ENCODE measurements at places on chromosomes 12 and 14.

GRCh38 chr12:8553088-8553627 lies 12.5 kb upstream of the CLEC4E start:
- no peak for DNase-seq

GRCh38 chr14:31228533-31228932 lies 20.9 kb upstream of the HECTD1 start:
- no peak for DNase-seq

GRCh38 chr12:76859611-76860010 lies 19.2 kb downstream of the CSRP2 start:
- DNase-seq, result no peak

- DNase-seq, result no peak
Observed at GRCh38 chr12:5102261-5102789, 58.6 kb downstream of the KCNA5 start.

GRCh38 chr12:121916719-121917118 lies 1.7 kb upstream of the CFAP251 start:
- DNase-seq, result no peak

- no peak for DNase-seq
Observed at GRCh38 chr12:120067901-120068300, 48.7 kb downstream of the RAB35 start.

DNA sequence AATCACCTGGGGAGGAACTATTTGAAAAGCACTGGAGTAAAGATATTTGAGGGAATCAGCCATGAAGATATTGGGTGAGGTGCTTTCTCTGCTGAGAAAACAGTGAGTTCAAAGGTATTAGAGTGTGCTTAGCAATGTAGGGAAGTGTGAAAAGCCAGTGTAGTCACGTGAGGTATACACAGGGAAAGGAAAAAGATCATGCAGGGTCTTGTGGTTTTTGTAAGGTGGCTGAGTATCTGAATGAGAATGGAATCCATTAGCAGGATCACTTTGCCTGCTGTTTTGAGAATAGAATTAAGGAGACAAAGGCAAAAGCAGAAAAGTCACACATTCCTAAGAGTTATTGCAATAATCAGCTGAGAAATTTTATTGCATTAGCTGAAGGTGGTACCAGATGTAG lies 193.0 kb downstream of the PIK3C2G start:
- no peak for DNase-seq

- DNase-seq, result no peak
Observed at GRCh38 chr14:25231004-25231403, 181.1 kb upstream of the STXBP6 start.

GRCh38 chr14:90383731-90384542 lies 12.9 kb upstream of the CALM1 start:
- DNase-seq, result no peak

DNA sequence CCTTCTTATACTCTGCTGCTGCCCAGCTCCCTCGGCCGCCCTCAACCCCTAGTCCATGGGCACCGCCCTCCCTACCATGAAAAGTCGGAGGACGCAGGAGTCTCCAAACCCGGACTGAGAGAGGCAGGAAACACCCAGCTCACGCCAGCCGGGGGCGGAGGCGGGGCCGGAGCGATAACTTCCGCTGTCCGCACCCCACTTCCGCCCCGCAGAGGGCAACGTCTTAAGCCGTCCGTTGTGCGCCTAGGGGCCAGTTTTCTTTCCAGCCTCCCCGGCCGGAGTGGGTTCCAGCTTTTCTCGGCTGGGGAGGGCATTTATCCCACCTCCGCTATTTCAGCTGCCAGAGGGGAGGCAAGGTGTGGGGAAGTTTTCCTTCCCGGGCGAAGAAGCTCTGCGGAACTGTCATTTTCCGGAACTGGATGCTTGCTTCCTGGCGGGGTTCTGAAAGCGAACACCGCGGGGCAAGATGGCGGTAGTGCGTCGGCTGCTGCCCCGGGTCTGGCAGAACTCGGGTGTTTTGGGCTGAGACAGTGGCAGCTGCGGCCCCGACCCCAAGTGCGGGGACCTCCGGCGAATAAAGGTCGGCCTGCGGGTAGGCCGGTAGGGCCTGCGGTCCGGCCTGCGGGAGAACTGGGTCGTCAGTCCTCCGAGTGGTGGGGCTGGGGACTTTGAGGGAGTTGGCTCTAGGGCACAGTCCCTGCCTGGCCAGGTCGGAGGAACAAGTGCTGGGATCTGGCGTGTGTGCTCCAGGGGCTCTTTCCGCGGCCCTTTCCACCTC lies at the start of the genes KCTD10 and UBE3B:
Gene KCTD10 (minus strand): TSS at position 116 of the 778 bp plus-strand sequence. CDS start 38 bp downstream, at position 78.
Gene UBE3B (plus strand): TSS at position 450 of the 778 bp plus-strand sequence. CDS start 5,918 bp downstream, outside the sequence.
- peak; percentile 69 for DNase-seq

DNA sequence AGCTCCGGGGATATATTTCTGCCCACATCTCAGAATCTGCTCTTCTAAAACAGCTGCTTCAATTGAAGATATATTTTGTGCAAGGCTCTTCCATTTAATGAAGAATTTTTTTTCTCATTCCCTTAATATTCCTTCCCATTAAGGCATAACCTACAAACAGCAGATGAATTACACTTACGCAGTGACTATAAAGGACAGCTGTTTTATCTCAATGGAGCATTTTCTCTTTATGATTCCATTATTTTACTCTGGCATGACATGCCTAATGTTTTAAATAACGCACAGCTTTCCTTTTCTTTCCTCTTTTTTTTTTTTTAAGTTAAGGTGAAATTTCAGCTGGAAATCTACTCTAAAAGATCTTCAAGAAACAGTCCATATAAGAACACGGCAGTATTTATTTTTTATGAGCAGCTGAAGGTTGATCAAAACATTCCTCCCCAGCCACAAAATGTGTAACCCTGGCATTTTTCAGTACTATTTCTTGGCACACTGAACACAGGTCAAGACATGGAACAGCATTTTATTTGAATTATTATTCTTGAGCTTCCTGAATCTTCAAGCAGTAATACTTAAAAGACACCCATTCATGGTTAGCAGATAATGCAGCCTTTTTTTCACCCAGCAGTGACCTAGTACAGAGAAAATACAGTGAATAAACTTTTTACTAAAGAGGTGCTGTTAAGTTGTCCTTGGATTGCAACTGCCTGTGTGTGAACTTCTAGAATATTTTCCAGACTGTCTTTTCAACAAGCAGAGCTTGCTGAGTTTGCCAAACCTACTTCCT lies 118.1 kb upstream of the FOXN3 start:
- DNase-seq, result no peak

DNA sequence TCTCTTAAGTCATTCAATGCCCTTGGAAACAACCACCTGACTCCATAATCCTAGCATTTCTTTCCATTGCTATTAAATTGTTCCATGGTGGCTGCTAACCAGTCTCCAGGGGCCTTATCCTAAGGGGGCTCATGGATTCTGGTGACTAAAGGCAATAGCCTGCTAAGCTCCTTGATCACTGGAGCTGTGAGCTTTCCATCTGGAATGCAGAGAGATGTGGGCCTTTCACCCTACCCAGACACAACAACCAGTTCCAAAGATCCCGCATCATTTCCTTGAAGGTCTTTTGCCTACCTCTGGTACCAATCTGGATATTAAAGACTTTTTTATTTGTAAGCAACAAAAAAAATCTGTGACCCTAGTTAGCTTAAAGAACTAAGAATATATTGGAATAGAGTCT lies 32.9 kb downstream of the NDUFA12 start:
- no peak for DNase-seq

Measured in brain pericyte (primary cell).